Hematopoietic multipotent progenitor cell treated with erythropoietin and hydrocortisone succinate and interleukin-3 and kit ligand, for 17 days (in vitro differentiated cells): ENCODE measurements at places on chromosomes 12 and 14.

DNA sequence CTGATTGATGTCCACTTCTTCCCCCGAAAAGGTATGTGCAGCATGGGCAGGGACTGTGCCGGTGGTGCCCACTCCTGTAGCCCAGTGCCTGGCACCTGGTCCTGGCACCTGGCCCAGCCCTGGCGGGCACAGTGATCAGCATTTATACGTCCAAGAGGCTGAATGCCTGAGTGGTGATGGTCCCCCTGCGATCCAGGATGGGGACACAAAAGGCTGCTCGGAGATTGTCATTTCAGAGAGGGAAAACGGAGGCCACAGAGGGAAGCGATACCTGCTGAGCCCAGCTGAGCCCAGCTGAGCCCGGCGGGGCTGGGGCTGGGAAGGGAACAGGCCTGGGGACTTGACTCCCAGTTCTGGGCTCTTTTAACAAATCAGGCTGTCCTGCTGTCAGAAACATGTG is 55.8 kb downstream of the PRIMA1 start:
- DNase-seq = no peak

DNA sequence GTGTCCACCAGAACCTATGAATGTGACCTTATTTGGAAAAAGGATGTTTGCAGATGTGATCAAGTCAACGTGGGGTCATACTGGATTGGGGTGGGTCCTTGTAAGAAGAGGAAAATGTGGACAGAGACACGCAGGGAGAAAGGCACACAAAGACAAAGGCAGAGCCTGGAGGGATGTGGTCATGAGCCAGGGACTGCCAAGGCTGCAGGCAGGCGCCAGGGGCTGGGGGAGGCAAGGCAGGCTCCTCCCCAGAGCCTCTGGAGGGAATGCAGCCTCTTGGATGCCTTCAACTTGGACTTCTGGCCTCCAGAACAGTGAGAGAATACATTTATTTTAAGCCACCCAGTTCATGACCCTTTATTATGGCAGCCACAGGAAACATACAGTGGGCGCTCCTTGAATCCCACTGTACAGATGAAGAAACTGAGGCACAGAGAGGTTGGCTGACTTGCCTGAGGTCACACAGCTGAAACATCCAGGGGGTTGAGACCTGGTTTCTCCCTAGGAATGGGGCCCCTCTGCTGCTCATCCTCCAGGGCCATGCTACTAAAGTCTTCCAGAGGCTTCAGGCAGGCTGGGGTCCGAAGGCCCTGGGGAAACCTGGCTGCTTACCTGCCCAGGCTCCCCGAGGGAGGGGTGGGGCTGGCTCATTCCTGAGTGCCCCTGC is 99.7 kb downstream of the RFLNA start:
- no peak for DNase-seq

GRCh38 chr12:75922944-75923642 is 108.5 kb downstream of the PHLDA1 start:
- DNase-seq = no peak

GRCh38 chr12:116535241-116535640 is 23.9 kb upstream of the MAP1LC3B2 start:
- DNase-seq = no peak

- DNase-seq = peak; percentile 36
Observed at GRCh38 chr12:94145191-94145983, 3.0 kb upstream of the PLXNC1 start.

DNA sequence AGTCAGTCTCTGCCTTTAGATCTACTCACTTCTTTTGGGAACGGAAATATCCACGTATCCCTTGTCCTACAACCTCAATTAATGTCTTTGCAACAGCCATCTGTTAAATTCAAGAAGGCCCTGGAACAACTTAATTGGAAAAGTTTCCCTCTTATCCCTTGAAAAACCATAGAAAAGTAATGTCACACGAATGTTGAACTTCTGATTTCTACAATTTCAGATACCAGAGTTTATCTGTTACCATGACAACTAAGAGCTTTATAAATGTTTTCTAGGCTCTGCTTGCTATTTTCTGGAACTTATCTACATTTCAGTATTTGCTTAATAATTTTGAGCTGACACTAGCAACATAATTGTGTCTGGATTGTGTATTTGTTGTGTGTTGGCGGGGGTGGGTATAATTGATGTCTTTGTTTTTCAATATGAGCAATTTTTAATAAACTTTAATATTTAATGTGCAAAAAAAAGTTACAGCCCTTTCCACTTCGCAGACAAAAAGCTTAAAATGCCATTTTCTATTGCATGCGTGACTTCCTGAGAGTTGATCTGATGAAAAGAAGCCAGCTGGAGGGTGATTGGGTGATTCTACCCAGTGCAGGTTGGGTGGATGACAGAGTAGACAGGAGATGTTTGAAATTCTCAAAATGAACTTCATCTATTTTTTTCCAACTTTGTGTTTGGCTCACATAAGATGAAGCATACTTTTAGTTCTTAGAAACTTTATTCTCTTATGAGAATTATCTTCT is 11.8 kb upstream of the EDDM3A start:
- no peak for DNase-seq

- peak; percentile 31 for DNase-seq
Observed at GRCh38 chr14:100677554-100678468, 48.9 kb upstream of the DLK1 start.

DNA sequence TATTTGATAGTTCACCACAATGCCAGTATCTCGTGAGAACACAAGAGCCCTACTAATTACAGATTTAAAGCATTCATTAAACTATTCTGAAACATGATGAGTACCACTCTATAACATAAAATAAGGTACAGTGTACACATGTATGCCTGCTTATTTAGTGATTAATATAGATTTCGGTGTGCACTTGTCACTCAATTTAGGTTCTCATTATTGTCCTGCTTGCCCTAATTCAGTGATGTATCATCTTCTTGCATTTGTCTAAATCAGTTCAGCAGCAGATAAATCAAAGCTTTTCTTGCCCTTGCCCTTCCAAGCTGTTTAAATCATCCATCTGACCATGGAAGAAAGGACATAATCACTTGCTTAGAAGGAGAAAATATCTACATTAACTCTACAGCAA is 359.7 kb downstream of the GXYLT1 start:
- DNase-seq = no peak

- no peak for DNase-seq
Observed at GRCh38 chr12:101599771-101600484, 5.2 kb downstream of the MYBPC1 start.

DNA sequence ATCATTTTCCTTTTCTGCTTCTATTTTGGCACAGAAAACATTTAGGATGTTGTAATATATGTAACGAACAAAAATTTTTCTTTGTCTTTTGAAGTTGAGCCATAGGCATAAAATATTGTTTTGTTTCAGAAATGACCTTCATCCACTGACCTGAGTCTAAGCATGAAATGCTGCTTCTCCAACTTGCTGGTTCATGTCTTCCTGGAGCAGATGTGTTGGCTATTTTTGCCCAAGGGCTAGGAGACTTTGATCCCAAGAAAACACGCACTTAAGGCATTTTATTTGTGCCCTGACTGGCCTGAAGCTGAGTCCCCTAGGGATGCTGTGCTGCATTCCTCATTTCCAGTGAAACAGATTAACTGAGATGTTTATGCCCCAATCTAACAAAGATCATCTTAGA is 27.2 kb upstream of the ALG10B start:
- DNase-seq = no peak

DNA sequence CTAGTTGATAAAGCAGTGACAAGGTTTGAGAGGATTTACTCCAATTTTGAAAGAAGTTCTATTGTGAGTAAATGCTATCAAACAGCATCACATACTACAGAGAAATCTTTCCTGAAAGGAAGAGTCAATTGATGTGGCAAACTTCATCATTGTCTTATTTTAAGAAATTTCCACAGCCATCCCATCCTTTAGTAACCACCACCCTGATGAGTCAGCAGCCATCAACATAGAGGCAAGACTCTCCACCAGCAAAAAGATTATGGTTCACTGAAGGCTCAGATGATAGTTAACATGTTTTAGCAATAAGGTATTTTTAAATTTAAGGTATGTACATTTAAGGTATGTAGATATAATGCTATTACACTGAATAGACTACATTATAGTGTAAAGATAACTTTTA is 122.1 kb upstream of the ARHGAP5 start:
- DNase-seq = no peak

GRCh38 chr12:2229661-2230539 is 177.1 kb downstream of the CACNA1C start:
- DNase-seq = no peak

DNA sequence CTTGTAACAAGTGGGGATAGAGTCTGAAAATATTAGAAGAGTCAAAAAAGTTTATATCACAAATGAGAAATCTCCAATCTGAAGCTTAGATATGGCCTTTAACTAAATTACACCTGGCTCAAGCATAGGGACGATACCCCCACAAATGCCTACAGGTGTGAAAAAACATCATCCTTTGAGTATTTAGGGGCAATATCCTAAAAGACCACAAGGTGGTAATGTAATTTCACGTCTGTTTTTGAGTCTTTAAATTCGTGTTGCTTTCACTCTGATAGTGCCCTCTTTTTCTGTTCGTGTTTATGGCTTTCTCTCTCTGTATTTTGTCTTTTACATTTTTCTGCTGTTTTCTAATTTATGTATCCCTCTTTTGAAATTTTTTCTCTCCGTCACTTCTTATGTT is 84.3 kb downstream of the ETNK1 start:
- no peak for DNase-seq

DNA sequence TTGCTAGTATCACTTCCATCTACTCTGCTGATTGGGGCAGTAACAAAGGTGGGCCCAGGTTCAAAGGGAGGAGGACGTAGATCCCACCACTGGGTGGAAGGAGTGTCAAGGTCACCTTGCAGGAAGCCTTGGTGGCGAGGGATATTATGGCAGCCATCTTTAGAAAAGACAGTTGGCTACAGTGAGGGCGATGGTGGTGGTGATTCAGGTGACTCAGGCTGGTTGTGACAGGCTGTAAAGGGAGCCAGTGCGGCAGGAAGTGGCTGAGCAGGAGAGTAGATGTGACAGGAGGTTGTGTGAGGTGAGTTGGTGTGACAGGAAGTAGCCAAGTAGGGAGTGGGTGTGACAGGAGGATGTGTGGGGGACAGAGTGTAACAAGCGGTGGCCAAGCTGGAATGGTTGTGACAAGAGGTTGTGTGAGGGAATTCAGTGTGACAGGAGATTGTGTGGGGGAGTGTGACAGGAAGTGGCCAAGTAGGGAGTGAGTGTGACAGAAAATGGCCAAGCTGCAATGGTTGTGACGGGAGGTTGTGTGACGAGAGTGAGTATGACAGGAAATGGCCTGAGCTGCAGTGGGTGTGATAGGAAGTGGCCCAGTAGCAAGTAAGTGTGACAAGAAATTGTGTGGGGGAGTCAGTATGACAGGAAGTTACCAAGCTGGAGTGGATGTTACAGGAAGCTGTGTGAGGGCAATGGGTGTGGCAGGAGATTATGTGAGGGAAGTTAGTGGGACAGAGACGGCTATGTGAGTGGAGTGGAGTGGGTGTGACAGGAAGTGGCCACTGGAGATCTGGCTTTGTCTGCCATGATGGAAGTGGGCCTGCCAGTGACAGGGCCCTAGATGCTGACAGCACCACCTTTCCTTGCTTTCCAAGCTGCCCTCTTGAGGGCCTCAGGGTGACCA is 136.5 kb upstream of the MYL2 start:
- DNase-seq = no peak

GRCh38 chr12:75481013-75481705 is 604 bp downstream of the GLIPR1 start:
- no peak for DNase-seq

DNA sequence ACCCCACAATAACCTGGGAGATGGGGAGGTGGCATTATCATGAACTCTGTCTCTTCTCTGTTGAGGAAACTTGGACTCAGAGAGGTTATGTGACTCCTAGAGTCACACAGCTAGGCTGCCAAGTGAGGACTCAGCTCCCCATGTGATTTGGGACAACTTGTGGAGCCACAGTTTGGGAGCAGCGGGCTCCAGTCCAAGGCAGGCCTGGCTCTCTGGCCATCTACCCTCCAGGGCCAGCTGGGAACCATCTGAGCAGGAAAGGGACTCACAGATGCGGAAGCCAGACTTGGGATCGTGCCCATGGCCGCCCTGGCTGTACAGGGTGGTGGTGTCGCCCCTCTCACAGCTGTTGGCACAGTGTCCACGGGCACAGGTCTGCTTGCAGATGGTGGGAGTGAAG is 59.1 kb downstream of the ISCA2 start:
- DNase-seq = no peak

DNA sequence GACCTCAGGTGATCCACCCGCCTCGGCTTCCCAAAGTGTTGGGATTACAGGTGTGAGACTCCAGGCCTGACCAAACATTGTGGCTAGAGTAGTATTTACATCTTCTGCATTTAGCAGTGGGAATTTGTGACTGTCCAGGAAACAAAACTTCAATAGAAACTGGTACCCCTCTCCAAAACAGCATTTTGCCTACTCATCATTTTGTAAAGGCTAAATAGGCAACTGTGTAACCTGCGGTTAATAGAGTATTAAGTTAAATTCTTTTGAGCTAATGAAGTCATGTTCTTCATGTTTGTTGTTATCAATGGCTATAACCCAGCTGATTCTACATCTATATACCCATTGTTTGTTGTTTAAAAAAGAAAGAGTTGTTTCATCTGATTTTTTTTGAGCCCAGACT is 8.1 kb downstream of the CMAS start:
- no peak for DNase-seq

- no peak for DNase-seq
Observed at GRCh38 chr14:77988970-77989369, 181.2 kb upstream of the NRXN3 start.

- DNase-seq = no peak
Observed at GRCh38 chr14:51776102-51776894, 84.1 kb upstream of the GNG2 start.

DNA sequence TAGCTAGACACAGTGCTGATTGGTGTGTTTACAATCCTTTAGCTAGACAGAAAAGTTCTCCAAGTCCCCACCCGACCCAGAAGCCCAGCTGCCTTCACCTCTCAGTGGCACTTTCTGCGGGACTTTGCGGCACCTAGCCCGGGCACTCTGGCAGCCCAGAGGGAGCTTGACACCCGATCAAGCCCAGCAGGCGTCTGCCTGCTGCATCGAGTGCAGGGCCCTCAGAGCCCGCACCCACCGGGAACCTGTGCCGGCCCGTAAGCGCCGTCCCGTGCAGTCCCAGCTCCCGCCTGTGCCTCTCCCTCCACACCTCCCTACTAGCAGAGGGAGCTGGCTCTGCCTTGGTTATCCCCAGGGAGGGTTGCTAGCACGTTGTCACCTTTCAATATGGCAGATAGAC is 631.0 kb upstream of the STXBP6 start:
- DNase-seq = no peak

DNA sequence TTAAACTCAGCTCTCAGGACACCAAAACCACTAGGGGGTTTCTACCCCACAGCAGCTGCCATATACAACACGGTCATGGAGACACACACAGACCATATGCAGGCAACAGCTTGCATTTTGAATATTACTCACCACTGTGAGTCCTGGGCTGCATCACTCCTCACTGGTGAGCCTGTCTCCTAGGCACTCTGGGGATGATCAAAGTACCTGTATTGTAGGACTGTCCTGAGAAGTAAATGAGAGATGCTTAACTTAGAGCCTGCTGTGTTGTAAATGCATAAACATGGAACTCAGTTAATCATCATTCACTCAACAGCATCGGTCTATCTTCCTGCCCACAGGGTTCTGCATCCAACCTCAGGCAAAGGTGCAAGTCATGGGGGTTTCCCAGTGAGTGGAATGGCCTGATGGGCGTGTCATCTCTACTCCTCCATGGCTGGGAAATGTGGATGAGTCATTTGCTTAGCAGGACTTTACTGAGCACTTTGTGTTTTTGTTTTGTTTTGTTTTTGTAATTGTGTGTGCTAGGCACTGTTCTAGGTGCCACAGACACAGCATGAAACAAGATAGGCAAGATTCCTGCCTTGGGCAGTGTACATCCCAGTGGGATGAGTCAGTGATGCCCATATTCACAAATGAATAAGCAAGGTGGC is 1141.2 kb upstream of the TMEM132C start:
- DNase-seq = no peak
